Astrocyte of the hippocampus (primary cell): ENCODE measurements at places on chromosomes 2 and 18.

DNA sequence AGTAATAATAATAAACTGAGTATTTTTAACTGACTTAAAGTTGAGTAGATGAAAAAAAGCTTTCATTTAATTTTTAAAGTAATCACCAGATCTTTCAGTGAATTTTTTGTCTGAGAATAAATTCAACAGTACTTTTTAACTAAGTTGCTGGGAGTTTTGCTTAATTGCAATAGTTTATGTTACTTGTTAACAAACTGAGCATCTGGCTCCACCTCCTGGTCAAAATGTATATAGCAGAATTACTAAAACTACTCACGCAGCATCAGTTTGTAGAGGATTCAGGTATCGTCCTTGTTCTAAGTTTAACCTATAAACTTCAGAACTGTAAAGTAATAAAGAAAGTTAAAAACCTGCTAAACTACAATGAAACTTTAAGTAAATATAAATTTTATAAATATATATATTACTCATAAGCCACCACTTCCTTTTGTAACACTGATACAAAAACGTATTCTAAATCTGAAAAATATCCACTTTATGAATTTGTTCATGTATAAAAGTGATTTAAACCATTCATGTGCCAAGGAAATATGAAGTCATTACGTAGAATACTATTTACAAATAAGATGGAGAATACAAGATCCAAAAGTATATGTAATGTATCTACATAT is 21.3 kb downstream of the NOL10 start:
- DNase-seq, result peak; percentile 80

DNA sequence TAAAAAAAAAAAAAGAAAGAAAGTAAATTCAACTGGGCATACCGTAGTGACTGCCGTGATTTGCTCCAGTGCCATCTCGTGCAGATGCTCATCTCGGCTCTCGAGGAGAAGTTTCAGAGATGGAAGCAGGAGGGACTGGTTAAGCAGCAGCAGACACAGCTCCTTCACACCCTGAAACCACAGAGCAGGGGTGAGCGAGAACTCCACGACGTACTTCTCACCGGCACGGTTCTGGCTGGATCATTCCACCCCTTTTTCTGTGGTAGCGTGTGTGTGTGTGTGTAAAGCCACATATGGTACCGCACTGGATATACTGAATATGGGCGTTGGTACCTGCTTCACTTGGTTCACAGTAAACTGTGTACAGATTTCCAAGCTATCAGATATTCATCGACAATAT is 382.2 kb downstream of the NBAS start:
- no peak for DNase-seq

DNA sequence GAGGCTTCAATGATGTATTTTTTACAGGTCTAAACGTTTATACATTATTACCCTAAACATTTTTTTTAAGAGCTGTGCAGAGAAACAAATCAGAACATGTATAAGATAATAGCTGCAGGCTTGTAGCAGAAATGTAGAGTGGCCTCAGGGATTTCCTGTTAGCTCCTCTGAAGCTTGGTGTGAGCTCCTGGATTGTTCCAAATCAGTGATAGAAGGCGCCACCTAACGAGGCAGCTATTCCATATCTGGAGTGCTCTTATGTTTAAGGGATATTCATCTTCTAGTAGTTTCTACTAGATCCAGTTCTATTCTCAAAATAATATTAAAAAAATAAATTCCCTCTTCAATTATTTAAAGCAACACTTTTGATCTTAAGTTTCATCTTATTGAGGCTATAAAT is 93.1 kb downstream of the LRP1B start:
- DNase-seq, result peak; percentile 46

DNA sequence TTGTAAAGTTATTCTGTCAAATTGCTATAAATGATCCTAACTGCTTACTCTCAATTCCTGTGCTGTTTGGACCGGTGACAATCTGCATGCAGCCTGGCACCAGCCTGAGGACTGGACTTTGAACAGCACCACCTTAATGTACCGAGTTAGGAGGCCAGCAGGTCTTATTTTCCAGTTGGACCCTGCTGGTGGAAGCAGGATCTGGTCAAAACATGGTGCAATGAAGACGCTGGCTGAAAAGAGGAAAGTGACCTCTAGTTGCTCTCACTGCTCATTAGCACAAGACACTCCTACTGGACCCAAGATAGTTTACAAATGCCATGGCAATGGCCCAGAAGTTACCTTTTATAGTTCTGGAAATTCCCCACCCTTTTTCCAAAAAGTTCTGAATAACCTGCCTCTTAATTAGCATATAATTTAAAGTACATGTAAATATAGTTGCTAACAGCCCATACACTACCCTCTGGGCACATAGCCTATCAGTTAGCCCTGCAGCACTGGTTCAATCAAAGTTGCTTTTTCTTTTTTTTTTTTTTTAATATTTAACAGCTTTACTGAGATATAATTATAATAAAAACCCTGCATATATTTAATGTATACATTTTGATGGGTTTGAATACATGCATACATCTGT is 35.8 kb downstream of the RBKS start:
- DNase-seq, result no peak

GRCh38 chr18:76619621-76620315 is 124.7 kb upstream of the ZNF516 start:
- DNase-seq, result peak; percentile 54
